Nephron progenitor cell (in vitro differentiated cells): ENCODE measurements at places on chromosomes 13 and 19.
A peak's percentile ranks its signal among the peaks of the same experiment; 100 is the strongest.

DNA sequence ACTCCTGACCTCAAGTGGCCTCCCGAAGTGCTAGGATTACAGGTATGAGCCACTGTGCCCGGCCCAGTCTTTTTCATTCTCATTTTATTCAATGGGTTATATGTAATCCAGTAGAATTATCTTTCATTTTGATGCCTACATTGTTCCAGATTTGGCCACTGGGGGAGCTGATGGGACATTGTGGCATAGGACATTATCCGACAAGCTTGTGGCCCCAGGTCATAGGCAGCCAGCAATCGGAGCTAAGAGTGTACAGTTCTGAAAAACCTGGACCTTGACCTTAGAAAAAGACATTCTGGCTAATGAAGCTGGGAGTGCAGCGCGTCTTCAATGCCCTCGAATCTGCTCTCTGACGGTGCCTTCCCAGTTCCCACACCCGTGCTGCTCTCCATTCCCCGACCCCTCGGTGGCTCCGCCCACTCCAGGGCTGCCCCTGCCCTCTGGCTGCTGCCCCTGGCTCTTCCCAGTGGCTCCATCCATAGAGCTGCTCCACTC lies 108.7 kb downstream of the TEX29 start:
- no peak overlapping the region for H3K27ac ChIP-seq
- H3K4me3 ChIP-seq, result peak overlapping the region; percentile 68
- H3K27me3 ChIP-seq, result peaks cover 30% of the 10 kb centered on the region
- H3K36me3 ChIP-seq, result no peaks in the 10 kb centered on the region

- H3K27me3 ChIP-seq, result peaks cover 12% of the 10 kb centered on the region
- DNase-seq, result no peak
- H3K36me3 ChIP-seq, result peaks cover 3% of the 10 kb centered on the region
- no peak overlapping the region for H3K4me3 ChIP-seq
- no peak overlapping the region for H3K27ac ChIP-seq
Observed at GRCh38 chr13:53090461-53090860, 61.8 kb downstream of the OLFM4 start.

DNA sequence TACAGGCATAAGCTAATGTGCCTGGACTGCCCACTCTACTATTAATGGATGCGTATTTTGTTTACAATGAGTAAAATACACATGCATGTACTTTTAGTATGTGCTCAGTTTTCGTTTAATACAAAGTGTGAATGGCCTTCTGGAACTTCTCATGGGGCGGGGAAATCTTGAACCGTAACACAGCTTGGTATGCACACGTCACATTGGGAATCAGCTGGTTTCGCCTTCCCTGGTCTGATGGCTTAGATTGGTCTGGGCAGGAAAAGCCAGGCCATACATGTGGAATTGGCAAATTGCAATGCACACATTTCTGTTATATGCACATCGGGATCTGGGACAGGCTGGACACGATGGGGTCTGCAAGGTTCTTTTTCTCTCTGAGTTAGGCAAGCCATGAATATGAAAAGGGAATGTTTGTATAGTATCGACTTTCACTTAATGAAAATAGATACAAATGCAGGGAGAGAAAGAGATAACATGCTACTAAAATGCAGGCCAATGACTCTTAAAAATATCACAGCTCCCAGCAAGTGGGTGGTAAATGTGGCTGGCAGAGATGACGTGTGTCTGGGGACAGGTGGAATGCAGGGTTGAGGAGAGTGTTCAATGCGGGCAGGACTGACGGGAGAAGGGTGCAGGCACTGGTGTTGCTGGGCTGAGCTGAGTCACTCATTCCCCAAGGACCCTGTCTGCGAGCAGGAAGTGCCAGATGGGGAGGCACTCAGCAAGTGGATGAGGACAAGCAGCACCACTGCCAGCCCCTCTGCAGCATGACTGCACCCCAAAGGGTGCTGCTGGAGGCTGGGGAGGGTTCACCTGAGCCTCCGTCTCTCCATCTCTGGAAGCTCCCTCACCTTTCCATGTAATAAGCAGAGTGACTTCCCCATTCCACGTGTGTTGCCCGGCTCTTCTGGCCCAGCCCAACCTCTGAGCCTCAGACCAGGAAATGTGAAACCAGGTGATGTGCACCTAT lies 204.0 kb upstream of the GPR12 start:
- H3K27ac ChIP-seq, result peak overlapping the region; percentile 6
- peaks cover 50% of the 10 kb centered on the region for H3K4me1 ChIP-seq
- no peak overlapping the region for H3K4me3 ChIP-seq
- H3K36me3 ChIP-seq, result no peaks in the 10 kb centered on the region
- DNase-seq, result no peak

DNA sequence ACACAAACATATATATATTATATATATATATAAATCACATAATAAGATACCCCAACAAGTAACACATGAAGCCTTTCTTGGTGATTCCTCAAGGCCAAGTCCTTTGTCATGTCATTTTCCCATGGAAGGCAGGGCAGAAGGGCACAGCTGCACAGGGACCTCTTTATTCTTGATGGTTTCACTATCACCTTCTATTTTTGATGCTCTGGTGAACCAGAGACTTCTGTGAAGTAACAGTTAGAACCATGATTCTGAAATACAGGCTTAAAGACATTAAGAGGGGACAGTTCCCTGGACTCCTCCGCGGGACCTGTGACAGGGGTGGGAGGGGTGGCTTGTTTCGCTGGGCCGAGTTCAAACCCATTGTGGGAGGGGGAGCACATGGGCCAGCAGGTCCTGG lies 104.0 kb downstream of the DGKH start:
- H3K4me1 ChIP-seq, result peaks cover 17% of the 10 kb centered on the region
- peaks cover 28% of the 10 kb centered on the region for H3K36me3 ChIP-seq
- no peak overlapping the region for H3K27ac ChIP-seq
- DNase-seq, result no peak
- H3K27me3 ChIP-seq, result peaks cover 4% of the 10 kb centered on the region

GRCh38 chr13:36796052-36796451 lies 23.0 kb upstream of the RFXAP start:
- H3K27ac ChIP-seq, result no peak overlapping the region
- no peak for DNase-seq
- H3K4me3 ChIP-seq, result no peak overlapping the region
- H3K4me1 ChIP-seq, result no peaks in the 10 kb centered on the region
- no peaks in the 10 kb centered on the region for H3K27me3 ChIP-seq

GRCh38 chr19:19213426-19214158 lies 1.8 kb downstream of the NCAN start:
- no peaks in the 10 kb centered on the region for H3K36me3 ChIP-seq
- no peaks in the 10 kb centered on the region for H3K4me1 ChIP-seq
- H3K27me3 ChIP-seq, result peaks cover 93% of the 10 kb centered on the region
- DNase-seq, result no peak

DNA sequence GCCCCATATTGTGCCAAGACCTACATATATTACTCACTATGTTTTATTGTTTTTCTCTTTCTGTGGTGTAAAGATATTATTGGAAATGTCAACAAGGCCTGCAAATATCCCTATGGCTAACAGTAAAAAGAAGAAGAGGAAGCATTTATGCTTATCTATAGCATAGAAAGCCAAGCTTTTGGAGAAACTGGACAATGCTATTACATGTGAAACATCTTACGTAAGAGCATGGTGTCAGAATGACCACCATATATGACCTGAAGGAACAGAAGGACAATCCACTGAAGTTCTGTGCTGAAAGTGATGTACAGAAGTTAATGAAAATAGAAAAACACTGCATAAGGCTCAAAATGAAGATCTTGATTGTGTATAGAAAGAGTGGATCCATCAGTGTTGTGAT lies 145.2 kb downstream of the KCTD12 start:
- no peak overlapping the region for H3K27ac ChIP-seq
- no peaks in the 10 kb centered on the region for H3K4me1 ChIP-seq
- H3K4me3 ChIP-seq, result no peak overlapping the region

DNA sequence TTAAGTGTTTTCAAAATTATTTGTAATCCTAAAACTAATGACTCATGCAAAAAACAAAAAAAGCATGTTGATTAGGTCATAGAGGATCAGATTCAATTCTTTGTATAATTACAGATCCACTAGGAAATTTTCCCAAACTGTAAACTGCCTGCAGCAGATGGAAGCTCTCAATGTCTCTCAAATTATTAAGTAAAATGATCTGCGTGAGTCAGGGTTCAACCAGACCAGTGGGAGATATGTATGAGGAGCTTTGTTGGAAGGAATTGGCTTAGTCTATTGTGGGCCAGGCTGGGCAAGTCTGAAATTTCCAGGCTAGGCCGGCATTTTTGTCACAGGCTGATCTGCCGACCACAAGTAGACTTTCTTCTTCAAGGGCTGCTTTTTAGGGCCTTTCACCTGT lies 14.4 kb upstream of the SACS start:
- H3K4me1 ChIP-seq, result peaks cover 52% of the 10 kb centered on the region
- no peaks in the 10 kb centered on the region for H3K36me3 ChIP-seq
- no peak overlapping the region for H3K27ac ChIP-seq
- no peaks in the 10 kb centered on the region for H3K27me3 ChIP-seq
- DNase-seq, result no peak

DNA sequence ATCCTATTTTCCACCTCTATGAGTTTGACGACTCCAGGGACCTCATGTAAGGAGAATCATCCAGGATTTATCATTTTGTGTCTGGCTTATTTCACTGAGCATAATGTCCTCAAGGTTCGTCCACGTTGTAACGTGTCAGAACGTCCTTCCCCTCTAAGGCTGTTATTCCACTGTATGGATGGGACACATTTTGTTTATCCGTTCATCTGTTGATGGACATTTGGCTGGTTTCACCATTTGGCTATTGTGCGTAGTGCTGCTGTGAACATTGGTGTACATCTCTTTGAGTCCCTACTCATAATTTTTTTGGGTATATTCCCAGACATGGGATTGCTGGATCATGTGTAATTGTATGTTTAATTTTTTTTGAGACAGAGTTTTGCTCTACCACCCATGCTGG lies 21.5 kb downstream of the CRTC1 start:
- H3K27ac ChIP-seq, result no peak overlapping the region
- DNase-seq, result no peak
- no peak overlapping the region for H3K4me3 ChIP-seq
- H3K4me1 ChIP-seq, result peaks cover 19% of the 10 kb centered on the region

GRCh38 chr19:6717036-6717435 lies 3.4 kb downstream of the C3 start:
- DNase-seq, result no peak
- peaks cover 42% of the 10 kb centered on the region for H3K27me3 ChIP-seq
- H3K36me3 ChIP-seq, result no peaks in the 10 kb centered on the region
- H3K27ac ChIP-seq, result no peak overlapping the region

GRCh38 chr13:39918620-39919236 lies 263.3 kb downstream of the COG6 start:
- peaks cover 9% of the 10 kb centered on the region for H3K36me3 ChIP-seq
- no peak overlapping the region for H3K4me3 ChIP-seq
- DNase-seq, result no peak
- no peak overlapping the region for H3K27ac ChIP-seq

DNA sequence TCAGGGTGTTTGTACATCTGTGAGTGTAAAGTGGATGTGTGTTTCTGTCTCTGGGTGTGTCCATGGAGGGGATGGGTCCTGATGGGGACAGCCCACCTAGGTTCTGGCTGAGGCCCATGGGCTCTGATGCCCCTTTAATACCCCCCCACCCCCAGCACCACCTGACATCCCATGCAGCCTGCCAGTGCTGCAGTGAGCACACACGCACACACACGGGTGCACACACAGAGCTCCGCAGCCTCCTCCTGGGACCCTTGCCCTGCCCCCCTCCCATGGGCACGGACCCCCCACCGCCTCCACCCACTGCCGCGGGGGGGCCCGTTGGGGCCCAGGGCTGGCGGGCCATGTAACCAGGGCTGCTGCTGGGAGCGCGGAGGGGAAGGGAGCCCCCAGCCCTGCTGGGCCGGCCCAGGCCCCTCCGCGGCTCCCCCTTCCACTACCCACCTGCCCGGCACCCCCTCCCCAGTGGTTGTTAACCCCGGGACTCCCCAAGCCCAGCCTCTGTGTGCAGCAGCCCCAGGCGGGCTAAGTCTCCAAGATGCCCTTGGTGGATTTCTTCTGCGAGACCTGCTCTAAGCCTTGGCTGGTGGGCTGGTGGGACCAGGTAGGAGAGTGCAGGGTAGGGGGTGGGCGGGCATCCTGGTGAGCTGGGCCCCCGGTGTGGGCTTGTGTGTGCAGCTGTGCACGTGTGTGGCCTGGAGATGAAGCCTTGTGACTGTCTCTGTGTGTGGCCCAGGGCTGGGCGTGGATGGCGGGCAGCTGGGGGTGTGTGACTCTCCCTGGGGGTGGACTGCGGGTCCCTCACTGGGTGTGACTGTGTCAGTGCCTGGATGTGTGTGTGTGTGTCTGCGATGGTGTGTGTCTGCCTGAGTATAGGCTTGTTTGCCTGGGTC lies 32.6 kb downstream of the PDE4A start:
- H3K4me1 ChIP-seq, result peaks cover 42% of the 10 kb centered on the region
- no peaks in the 10 kb centered on the region for H3K36me3 ChIP-seq
- no peak for DNase-seq
- H3K4me3 ChIP-seq, result no peak overlapping the region
- H3K27me3 ChIP-seq, result peaks cover 10% of the 10 kb centered on the region

- H3K36me3 ChIP-seq, result peaks cover 13% of the 10 kb centered on the region
- peak overlapping the region; percentile 99 for H3K27ac ChIP-seq
- peak overlapping the region; percentile 65 for H3K4me3 ChIP-seq
- no peaks in the 10 kb centered on the region for H3K27me3 ChIP-seq
- peak; percentile 74 for DNase-seq
- H3K4me1 ChIP-seq, result peaks cover 64% of the 10 kb centered on the region
Observed at GRCh38 chr13:79782541-79783205, 301.7 kb downstream of the NDFIP2 start.

- no peak overlapping the region for H3K4me3 ChIP-seq
- no peaks in the 10 kb centered on the region for H3K36me3 ChIP-seq
- peaks cover 4% of the 10 kb centered on the region for H3K4me1 ChIP-seq
- no peak for DNase-seq
- peaks cover 4% of the 10 kb centered on the region for H3K27me3 ChIP-seq
Observed at GRCh38 chr13:23243066-23243465, 62.3 kb downstream of the SGCG start.

DNA sequence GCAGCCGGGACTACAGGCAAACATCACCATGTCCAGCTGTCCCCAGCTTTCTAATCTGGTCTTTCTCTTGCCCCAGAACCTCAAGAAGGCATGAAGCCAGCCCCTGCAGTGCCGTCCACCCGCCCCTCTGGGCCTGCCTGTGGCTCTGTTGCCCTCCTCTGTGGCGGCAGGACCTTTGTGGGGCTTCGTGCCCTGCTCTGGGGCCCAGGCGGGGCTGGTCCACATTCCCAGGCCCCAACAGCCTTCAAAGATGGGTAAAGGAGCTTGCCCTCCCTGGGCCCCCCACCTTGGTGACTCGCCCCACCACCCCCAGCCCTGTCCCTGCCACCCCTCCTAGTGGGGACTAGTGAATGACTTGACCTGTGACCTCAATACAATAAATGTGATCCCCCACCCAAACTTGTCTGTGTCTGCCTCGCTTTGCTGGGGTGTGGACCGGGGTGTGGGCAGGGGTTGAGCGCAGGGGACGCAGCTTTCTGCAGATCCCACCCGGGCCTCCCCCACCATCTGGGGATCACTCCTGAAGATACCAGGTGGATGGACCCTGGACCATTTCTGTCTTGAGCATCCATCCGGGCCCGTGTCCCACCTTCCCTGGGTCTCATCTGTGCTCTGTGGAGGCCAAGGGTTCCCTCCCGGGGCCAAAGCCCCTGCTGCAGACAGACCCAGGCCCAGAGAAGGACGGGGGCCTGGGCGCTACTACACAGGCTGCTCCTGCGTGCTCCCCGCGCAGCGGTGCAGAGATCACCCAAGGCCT lies 15.3 kb downstream of the PRKCSH start:
- no peaks in the 10 kb centered on the region for H3K27me3 ChIP-seq
- DNase-seq, result no peak
- H3K4me1 ChIP-seq, result peaks cover 36% of the 10 kb centered on the region
- H3K36me3 ChIP-seq, result peaks cover 10% of the 10 kb centered on the region
- no peak overlapping the region for H3K4me3 ChIP-seq
- no peak overlapping the region for H3K27ac ChIP-seq
